Activated T-cell treated with anti-CD3 and anti-CD28 coated beads, Interleukin-2, amount 50 U/mL, for 72 hours (primary cell): ENCODE measurements at places on chromosomes 2 and 18. TPM values are rescaled to one million over a fixed set of nuclear protein-coding genes. Genes with fewer than 3 reads are reported as not detected.

GPAT2 gene
- 12.4 TPM for total RNA-seq

- no peaks in the 10 kb centered on the region for H3K4me1 ChIP-seq
- H3K27ac ChIP-seq, result no peak overlapping the region
- H3K36me3 ChIP-seq, result no peaks in the 10 kb centered on the region
- H3K4me3 ChIP-seq, result no peak overlapping the region
- H3K27me3 ChIP-seq, result no peaks in the 10 kb centered on the region
- DNase-seq, result no peak
These were observed 226.7 kb upstream of the MC4R start for GRCh38 chr18:60599267-60599666.

MSTN gene
- not detected for total RNA-seq

- no peak overlapping the region for H3K27ac ChIP-seq
- H3K27me3 ChIP-seq, result peaks cover 54% of the 10 kb centered on the region
- no peaks in the 10 kb centered on the region for H3K36me3 ChIP-seq
- peaks cover 45% of the 10 kb centered on the region for H3K4me1 ChIP-seq
- peak; percentile 13 for DNase-seq
These were observed 459 bp upstream of the EFR3B start for GRCh38 chr2:25041307-25041927.

DNA sequence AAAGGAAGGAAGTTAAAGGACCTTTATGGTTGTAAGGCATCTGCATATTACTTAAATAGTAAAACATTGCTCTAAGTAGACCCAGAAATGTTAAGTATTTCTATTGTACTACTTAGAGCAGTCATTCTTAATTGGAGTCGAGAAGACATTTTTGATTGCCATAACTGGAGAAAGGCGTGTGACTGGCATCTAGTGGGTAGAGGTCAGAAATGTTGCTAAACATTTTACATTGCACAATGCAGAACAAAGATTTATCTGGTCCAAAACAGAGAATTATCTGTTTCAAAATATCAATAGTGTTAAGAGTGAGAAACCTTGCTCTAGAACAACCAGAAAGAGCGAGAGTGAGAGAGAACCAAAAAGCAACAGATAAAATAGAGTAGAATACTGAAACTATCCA is 23.3 kb upstream of the ROCK1 start:
- DNase-seq, result no peak
- H3K27me3 ChIP-seq, result no peaks in the 10 kb centered on the region
- no peaks in the 10 kb centered on the region for H3K36me3 ChIP-seq
- H3K4me3 ChIP-seq, result no peak overlapping the region
- H3K4me1 ChIP-seq, result no peaks in the 10 kb centered on the region
- no peak overlapping the region for H3K27ac ChIP-seq

DNA sequence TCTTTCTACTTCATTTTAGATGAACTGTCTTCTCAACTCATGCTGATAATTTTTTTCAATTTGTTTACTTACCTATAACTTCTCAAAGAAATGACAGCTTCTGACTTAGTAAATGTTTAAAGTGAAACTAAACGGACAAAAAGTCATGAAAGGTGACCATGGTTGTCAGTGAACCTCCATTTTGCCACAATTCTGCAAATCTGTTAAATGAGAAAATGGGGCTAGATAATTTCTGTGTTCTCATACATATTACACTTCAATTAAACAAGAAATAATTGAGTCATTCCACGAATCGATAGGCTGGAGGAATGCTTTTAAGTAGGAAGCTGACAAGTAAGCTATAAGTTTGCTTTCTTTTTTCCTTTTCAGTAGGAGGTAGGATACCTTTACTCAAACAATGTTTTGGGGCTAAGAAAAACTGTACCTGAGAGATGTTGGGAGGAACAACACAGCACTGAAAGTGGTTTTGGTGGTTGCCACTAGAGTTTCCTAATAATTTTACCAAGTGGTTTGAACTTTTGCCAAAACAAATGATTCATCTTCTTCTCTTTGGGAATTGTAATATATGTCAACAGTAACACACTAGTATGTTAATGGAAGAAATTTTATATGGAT is 17.1 kb downstream of the DYNAP start:
- DNase-seq, result no peak
- no peaks in the 10 kb centered on the region for H3K36me3 ChIP-seq
- H3K27me3 ChIP-seq, result no peaks in the 10 kb centered on the region
- H3K4me3 ChIP-seq, result no peak overlapping the region
- no peaks in the 10 kb centered on the region for H3K4me1 ChIP-seq

GRCh38 chr2:240166761-240167587 is 26.5 kb upstream of the OTOS start:
- no peak overlapping the region for H3K4me3 ChIP-seq
- H3K27me3 ChIP-seq, result peaks cover 7% of the 10 kb centered on the region
- DNase-seq, result no peak

GRCh38 chr2:48479915-48480314 is 50.0 kb upstream of the STON1 start:
- H3K27ac ChIP-seq, result no peak overlapping the region
- DNase-seq, result no peak
- no peaks in the 10 kb centered on the region for H3K36me3 ChIP-seq
- H3K4me1 ChIP-seq, result no peaks in the 10 kb centered on the region
- no peaks in the 10 kb centered on the region for H3K27me3 ChIP-seq
